Right cardiac atrium (tissue), 5 donors: ENCODE measurements at places on chromosomes 11 and 22. TPM values are rescaled to one million over a fixed set of nuclear protein-coding genes. Genes with fewer than 3 reads are reported as not detected.

Gene NLRP6
- total RNA-seq: 0.24 TPM

Gene GGT5
- 61.0 TPM for total RNA-seq

Gene PPME1
- total RNA-seq: 38.5 TPM

Gene TRIM51
- total RNA-seq: not detected

Gene CRYBB3
- total RNA-seq: not detected

Gene DGAT2
- total RNA-seq: 18.0 TPM

Gene TSSK2
- total RNA-seq: not detected

Gene OR51B2
- total RNA-seq: not detected

Gene OR8D2
- not detected for total RNA-seq

Gene LTO1
- total RNA-seq: 10.5 TPM

Gene MYO18B
- 74.5 TPM for total RNA-seq

Gene CDC42BPG
- total RNA-seq: 0.71 TPM

Gene UQCC3
- total RNA-seq: 5.2 TPM

Gene CACNA1I
- total RNA-seq: not detected

Gene NOX4
- total RNA-seq: 7.6 TPM

Gene SUSD2
- total RNA-seq: 6.2 TPM

Gene ISX
- total RNA-seq: not detected

Gene MAPK8IP1
- total RNA-seq: 7.4 TPM

Gene ZFPL1
- 25.6 TPM for total RNA-seq

Gene OR10D3
- not detected for total RNA-seq

Gene FOLR2
- 41.2 TPM for total RNA-seq

Gene NCAM1
- total RNA-seq: 222 TPM

Gene TYR
- total RNA-seq: not detected

Gene MAPK8IP2
- 0.37 TPM for total RNA-seq

Gene OTOG
- not detected for total RNA-seq

Gene KCNJ1
- not detected for total RNA-seq

Gene SNX19
- 59.5 TPM for total RNA-seq

Gene OR52H1
- total RNA-seq: not detected

Gene TRIM49
- not detected for total RNA-seq

Gene PAX6
- total RNA-seq: not detected

Gene KRTAP5-11
- total RNA-seq: not detected

Gene OR9G4
- not detected for total RNA-seq

Gene DAGLA
- 6.6 TPM for total RNA-seq

Gene IL18
- 4.2 TPM for total RNA-seq

Gene MS4A12
- total RNA-seq: not detected

Gene OR52A1
- not detected for total RNA-seq
